ENCODE measurements at places on chromosomes 13 and 19. TPM values are rescaled to one million over a fixed set of nuclear protein-coding genes. Genes with fewer than 3 reads are reported as not detected.

The LRRC63 gene
- not detected for total RNA-seq

The SERPINE3 gene
- total RNA-seq = not detected

The SERTAD3 gene
- total RNA-seq = 35.9 TPM

The PEAK3 gene
- total RNA-seq = 0.05 TPM

The ZNF296 gene
- total RNA-seq = 12.3 TPM

The IQCN gene
- total RNA-seq = 0.99 TPM

The LRRC25 gene
- total RNA-seq = not detected

The SH2D3A gene
- total RNA-seq = 19.4 TPM

The C19orf85 gene
- total RNA-seq = not detected

The AXL gene
- total RNA-seq = 107 TPM

The POGLUT2 gene
- 6.2 TPM for total RNA-seq

The ZNF439 gene
- not detected for total RNA-seq

The SBSN gene
- total RNA-seq = 3.0 TPM

The LYL1 gene
- total RNA-seq = 0.64 TPM

The NANOS3 gene
- total RNA-seq = 3.3 TPM

The ICAM5 gene
- 0.34 TPM for total RNA-seq

The PSG2 gene
- total RNA-seq = not detected

The EPN1 gene
- total RNA-seq = 186 TPM

The UNC13A gene
- total RNA-seq = 1.7 TPM

The SMIM17 gene
- 0.19 TPM for total RNA-seq

The FOXO1 gene
- 5.9 TPM for total RNA-seq

The FGF21 gene
- not detected for total RNA-seq

The ZNF583 gene
- 2.3 TPM for total RNA-seq

The RYR1 gene
- 6.6 TPM for total RNA-seq

The SIGLEC14 gene
- not detected for total RNA-seq

The DMAC2 gene
- total RNA-seq = 111 TPM

The F2RL3 gene
- not detected for total RNA-seq

The NLRP12 gene
- not detected for total RNA-seq

The CCL25 gene
- not detected for total RNA-seq

The NTN5 gene
- total RNA-seq = 0.17 TPM
